Stimulated activated CD4-positive, alpha-beta T cell treated with anti-CD3 and anti-CD28 coated beads, Interleukin-4, amount 100 ng/mL, for 24 hours (primary cell): ENCODE measurements at places on chromosomes 16 and 17.

DNA sequence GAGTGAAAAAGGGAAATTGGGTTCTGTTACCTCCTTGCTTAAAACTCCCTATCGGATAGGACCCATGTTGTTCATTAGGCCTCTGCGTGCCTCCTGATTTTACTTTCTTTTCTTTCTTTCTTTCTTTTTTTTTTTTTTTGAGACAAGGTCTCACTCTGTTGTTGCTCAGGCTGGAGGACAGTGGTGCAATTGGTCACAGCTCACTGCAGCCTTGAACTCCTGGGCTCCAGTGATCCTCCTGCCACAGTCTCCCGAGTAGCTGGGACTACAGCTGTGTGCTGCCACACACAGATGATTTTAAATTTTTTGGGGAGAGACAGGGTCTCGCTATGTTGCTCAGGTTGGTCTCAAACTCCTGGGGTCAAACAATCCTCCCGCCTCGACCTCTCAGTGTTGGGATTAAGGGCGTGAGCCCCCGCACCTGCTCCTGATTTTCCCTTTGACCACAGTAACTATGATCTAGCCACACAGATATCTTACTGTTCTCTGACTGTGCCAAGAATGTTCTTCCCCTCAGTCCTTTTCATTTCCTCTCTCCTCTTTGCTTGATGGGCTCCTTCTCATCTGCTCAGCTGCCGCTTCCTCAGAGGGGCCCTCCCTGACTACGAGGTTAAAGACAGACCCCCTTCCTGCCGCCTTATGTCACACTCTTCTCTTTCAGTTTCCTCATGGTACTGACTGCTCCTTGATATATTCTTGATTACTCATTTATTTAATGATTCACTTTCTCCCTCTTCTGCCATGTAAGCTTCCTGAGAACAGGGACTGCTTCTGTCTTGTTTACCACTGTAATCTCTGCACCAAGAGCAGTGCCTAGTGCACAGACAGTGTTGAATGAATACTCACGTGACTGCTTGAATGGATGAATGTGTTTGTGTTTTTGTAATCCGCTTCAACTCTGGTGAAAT is 44.3 kb downstream of the LCMT1 start:
- DNase-seq = peak; percentile 30

DNA sequence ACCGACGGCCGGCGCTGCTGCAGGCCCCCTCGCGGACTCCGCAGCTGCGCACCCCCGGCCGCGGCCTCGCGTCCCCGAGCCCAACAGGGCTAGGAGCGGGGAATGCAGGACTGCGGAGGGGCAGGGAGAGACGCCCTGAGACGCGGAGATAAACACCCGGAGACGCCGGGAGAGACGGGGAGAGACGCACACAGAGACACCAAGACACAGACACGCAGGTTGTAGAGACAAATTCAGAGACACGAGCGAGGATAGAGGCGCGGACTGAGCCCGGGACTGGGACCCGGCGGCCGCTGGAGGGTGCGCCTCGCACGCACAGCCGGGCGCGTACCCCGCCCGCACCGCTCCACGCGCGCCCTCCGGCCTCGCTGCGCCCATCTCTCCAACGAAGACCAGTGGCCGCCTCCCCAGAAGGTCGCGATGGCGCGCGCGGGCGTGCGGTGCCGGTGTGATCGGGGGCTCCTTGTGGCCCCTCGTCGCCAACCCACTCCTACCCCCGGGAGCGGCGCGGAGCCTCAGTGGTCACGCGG is 902 bp downstream of the STAC2 start:
- DNase-seq = no peak

GRCh38 chr17:55451203-55451641 is 29.6 kb upstream of the MMD start:
- DNase-seq = no peak

GRCh38 chr16:81164481-81164880 is 68.3 kb upstream of the GCSH start:
- no peak for DNase-seq

- DNase-seq = peak; percentile 92
Observed at GRCh38 chr17:39199820-39200069, 338 bp upstream of the RPL19 start.

- no peak for DNase-seq
Observed at GRCh38 chr16:66900721-66901441, 17.8 kb downstream of the CDH16 start.

DNA sequence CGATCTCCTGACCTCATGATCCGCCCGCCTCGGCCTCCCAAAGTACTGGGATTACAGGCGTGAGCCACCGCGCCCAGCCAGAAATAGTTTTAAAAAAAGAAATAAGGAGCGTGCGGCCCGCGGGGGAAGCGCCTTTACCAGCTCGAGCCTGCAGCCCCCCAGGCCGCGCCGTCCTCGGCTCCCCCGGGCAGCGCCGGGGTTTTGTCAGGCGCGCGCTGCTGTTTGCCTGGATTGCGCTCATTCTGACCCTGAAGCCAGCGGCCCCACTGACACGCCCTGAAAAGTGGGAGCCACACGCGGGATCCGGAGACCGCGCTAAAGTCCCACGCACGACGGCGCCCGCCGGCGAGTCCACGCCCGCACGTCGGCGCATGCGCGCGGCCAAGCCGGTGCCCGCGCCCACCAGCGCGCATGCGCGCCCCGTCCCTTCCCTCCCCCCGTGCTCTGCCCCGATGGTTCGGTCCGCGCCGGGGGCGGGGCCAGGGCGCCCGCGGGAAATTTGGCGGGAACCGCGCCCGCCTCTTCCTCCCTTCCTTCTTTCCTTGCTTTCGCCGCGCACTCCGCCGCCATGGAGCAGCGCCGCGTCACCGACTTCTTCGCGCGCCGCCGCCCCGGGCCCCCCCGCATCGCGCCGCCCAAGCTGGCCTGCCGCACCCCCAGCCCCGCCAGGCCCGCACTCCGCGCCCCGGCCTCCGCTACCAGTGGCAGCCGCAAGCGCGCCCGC is at the start of gene CDT1:
CDT1 (plus strand) TSS at position 526 of the 724 bp plus-strand sequence; CDS start at position 569, 43 bp downstream.
- DNase-seq = peak; percentile 84

GRCh38 chr16:70714581-70715054 is 28.8 kb upstream of the MTSS2 start:
- no peak for DNase-seq

DNA sequence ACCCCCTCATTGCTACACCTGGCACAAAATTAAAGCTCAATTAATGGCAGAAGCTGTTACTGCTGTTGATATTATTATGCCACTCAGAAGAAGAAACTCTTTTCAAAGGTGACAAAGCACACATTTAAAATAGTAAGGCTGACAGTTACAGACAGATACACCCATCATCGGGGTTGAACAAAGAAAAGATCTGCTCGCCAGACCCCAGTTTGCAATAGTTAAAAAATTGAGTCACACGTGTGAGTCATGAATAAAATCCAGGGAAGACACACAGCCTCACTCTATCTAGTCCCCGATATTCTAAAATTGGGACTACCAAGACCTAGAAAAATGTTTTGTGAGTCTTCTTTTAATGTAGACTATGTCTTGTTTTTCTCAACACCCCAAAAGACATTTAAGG is 330.0 kb upstream of the SOX9 start:
- no peak for DNase-seq

GRCh38 chr16:2223942-2224486 is 623 bp downstream of the E4F1 start:
- peak; percentile 29 for DNase-seq

DNA sequence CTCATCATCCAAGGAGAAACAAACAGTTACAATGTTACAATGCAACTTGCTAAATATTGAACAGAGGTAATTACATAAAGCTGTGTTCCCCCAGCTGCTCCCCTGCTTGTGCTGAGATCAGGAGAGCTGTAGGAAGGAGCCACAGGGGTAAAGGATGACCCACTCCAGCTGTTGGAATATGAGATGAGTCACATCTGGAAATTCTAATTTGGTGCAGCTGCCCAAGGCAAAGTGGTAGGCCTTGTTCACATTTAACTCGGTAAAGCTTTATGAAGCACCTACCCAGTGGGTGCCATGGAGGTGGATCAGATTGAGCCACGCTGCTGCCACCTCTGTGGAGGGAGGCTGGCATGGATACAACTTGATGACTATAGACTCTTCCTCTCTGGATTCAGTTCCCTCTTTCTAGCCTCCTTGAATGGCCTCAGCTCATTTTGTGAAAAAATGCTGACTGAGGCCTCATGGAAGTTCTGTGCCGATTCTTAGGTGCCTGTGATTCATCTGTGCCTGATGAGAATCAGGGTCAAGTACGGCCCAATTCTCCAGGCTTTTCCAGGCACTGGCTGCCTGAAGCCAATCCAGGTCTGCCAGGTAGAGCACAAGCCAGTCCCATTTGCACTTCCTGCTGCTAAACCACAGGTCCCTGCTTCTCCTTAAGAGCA is 7.4 kb downstream of the ZNF689 start:
- no peak for DNase-seq

DNA sequence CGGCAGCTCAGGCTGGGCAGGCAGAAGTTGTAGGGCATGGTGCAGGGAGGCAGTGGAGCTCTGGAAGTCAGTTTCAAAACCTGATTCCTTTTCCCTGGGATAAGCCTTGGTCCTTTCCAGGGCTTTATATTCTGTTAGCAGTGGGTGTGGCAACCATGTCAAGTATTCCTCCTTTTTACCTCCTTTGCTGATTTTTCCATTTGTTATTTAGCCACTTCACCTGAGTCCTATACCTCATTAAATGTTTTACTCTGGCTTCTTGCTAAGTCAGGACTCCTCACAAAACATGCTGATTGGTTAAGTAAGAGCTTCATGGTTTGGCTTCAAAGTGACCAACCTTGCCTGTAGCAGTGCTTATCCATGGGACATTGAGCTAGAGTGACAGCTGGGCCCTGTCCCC is at the start of gene KRT33B:
KRT33B (minus strand) TSS at position 101 of the 400 bp plus-strand sequence; CDS start at position 38, 63 bp downstream.
- DNase-seq = no peak

- DNase-seq = peak; percentile 31
Observed at GRCh38 chr17:21573961-21574610, 118.2 kb upstream of the KCNJ18 start.

DNA sequence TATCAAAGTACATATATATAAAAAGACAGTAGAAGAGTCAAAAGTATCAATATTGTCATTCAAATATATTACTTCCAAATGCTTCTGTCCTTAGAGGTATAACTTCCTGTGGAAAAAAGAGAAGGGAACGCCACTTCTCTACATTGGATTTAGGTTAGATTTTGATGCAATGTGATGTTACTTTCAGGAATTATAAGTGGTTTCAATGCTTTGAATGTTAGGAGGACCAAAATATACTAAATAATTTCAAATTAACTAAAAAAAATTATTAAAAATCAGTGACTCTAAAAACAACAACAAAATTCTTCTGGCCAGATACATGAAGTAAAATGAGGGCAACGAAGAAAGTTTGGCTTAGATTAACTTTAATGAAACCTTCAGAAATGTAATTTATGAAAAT is 88.0 kb downstream of the BRIP1 start:
- no peak for DNase-seq

DNA sequence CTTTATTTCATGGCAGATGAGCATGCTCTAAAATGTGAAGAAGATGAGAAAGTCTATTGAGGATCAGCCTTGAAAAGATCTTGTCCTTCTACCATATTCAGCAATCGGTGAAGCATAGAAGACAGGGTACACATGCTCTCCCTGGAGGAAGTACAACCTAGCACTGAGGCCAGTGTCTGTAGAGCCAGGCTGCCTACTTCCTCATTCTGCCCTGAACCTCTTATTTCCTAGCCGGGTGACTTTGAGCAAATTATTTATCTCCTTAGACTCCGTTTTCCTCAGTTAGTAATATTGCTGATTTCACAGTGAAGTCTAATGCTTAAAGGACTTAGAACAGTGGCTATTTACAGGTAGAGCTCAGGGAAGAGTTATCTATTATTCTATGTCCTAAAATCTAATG is 58.4 kb downstream of the TMEM100 start:
- no peak for DNase-seq

DNA sequence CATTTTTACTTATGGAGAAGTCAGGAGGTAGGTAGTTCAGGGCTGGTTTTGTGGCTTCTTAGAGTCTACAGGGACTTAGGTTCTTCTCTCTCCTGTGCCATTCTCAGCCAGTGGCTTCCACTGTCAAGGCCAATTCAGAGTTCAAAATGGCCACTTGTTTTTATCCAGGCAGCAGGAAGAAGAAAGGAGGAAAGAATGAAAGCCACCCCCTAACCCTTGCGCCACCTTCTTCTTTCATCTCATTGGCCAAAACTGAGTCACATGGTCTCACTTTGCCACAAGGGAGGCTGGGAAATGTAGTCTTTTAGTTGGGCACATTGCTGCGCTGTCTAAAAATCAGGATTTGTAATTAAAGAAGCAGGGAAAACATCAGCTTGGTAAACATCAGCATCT is 60.8 kb upstream of the MED9 start:
- peak; percentile 20 for DNase-seq

- no peak for DNase-seq
Observed at GRCh38 chr17:5784791-5785190, 200.5 kb upstream of the NLRP1 start.

GRCh38 chr17:28843816-28844148 is 1.2 kb upstream of the FAM222B start:
- DNase-seq = no peak

DNA sequence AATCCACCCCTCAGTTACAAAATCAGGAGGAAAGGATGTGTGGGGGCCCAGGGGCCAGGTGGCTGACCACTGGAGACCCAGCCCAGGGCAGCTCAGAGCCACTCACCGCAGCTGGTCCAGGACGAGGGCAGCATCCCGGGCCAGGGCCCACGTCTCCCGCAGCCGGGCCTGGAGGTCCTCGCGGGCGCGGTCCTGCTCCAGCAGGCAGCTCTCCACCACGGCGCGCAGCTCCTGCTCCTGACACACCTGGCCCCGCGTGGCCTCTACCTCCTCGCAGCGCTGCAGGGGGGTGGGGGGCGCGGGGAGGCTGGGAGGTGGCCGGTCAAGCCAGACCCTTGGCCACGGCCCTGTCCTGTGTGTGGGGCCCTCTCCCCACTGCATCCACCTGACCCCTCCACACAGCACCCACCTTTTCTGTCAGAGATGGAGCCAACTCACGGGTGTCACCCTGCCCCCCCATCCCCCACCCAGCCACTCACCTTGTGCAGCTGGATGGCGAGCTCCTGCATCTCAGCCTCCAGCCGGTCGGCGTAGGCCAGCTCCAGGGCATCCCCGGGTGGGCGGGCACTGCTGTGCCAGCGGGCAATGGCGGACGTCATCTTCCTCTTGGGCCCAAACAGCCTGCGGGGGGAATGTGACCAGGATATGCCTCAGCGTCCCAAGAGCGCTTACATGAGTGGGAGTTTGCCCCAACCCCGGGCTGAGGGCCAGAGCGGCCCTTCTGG is 5.1 kb downstream of the NUDT16L1 start:
- DNase-seq = no peak

DNA sequence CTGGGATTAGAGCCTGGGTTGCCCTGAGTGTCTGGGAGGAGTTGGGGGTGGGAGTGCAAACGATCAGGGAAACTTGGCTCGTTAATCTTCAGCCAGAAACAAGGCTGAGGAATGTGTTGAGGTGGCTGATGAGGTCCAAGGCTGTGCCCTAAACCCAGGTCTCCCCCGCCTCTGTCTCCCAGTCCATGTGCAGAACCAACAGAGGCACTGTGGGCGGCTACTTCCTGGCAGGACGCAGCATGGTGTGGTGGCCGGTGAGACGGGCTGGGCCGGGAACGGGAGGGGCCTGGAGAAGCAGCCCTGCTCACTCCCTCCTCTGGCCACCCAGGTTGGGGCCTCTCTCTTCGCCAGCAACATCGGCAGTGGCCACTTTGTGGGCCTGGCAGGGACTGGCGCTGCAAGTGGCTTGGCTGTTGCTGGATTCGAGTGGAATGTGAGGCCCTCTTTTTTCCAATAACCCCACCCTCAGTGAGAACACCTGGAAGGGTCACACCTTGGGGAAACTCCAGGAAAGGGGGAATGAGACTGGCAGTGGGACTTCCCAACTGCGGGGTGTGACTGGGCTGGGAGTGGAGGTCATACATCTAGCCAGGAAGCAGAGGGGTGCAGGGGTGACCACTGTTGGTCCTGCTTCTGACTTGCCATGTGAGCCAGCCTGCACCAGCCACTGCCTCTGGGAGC is 1.7 kb downstream of the SLC5A2 start:
- DNase-seq = no peak
